Posterior vena cava (tissue), 2 donors: ENCODE measurements at places on chromosomes 1 and 21. TPM values are rescaled to one million over a fixed set of nuclear protein-coding genes. Genes with fewer than 3 reads are reported as not detected.

DNA sequence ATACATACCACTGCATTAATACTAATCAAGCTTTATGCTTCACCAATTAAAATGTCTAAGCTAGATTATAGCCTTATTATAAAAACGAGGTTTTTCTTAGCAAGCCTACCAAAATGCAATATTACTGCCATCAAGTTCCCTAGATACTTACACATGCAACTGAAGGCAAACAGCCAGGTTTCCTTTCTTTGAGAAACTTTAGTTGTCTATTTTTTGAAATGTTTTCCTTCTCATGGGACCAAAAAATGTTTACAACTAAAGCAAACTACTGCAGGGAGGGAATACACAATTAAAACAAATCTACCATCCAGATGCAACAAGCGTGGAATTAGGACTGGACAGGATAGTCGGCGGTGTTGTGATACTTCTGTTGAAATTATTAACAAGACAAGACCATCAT, 1.3 kb downstream of the ZNF644 start:
- DNase-seq = no peak

Gene KLHDC8A
- total RNA-seq = 0.83 TPM

- peak; percentile 82 for DNase-seq
Observed at GRCh38 chr1:155322571-155322952, 1.9 kb downstream of the RUSC1 start.

- DNase-seq = no peak
Observed at GRCh38 chr1:196059210-196059609, 549.0 kb downstream of the KCNT2 start.
